ENCODE measurements at places on chromosomes 12 and 14.

DNA sequence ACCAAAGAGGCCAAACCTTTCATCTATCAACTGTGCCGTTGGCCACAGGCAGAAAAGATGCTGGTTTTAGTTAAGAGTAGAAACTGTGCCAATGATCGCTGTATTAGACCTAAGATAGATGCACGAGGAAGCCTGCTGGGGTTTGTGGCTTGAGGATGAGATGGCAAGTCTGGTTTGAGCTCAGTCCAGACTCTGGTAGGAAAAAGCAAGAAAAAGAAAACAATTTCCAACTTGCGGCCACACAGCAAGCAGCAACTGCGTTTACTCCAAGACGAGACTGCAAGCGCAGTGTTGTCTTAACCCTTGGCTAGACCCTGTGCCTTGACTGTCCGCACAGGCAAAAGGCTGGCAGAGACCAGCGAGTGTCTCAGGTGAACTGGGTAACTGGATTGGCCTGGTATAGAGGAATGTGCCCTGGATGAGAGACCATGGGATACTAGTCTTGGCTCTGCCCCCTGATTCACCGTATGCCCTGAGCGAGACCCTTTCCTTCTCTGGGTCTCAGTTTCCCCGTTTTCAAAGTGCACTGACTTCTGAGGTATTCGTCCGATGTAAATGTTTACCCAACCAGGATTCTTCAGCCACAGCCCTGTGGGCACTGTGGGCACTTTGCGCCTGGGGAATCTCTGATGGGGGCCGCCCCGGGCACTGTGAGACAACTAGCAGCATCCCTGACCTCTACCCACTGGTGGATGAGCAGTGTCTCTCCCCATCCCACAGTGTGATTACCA lies 113.4 kb downstream of the DICER1 start:
- no peak for DNase-seq

DNA sequence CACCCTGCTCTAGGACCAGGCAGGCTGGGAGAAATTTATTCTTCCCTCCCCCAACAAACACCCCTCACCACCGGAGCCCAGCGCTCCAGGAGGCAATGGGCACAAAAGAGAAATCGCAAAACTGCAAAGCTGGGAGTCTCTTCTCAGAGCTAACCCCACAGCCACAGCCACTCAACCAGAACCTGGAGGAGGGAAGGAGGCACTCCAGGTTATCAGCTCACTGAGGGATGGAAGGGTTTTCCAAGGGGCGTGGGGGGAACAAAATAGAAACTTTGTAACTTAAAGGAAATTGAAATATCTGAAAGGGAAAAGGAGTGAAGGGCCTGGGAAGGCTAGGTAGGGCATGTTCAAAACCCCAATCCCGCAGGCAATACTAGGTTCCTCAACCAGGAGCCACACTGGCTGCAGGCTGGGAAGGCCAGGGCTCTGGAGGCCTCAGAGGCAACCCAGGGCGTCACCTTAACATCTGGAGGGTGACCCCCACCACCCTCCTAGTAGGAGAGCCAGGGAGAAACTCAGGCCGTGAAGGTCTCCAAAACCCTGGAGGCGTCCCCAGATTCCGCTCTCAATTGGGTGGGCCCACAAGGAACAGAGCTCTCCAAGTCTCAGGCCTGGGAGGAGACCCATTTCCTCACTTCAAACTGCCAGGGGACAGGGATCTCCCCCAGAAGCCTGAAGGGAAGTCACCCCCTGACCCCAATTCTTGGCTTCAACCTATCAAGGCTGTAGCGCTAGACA lies 3.2 kb downstream of the KDM2B start:
- no peak for DNase-seq

GRCh38 chr12:52434081-52434733 lies at the start of gene KRT75:
Gene KRT75, minus strand, starts transcription at chr12:52434371. Its CDS starts 67 bp downstream, at chr12:52434304.
- peak; percentile 43 for DNase-seq

DNA sequence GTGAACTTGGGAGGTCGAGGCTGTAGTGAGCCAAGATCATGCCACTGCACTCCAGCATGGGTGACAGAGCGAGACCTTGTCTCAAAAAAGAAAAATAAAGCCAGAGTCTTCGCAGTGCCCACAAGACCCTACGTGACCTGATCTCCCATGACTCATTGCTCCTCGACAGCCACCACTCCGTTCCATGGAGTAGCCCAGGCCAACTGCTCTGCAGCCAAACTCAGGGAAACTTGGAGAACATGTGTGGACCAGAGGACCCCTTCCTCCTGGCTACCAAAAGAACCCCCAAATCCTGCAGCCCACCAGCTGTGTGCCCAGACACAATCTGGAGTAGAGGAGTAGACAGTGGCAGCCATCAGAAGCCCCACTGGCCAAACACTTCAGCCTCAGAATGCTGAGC lies 32.1 kb upstream of the PPP2R5C start:
- DNase-seq, result no peak

Measured in SW480 (cell line).